ENCODE measurements at places on chromosomes 4 and X. TPM values are rescaled to one million over a fixed set of nuclear protein-coding genes. Genes with fewer than 3 reads are reported as not detected.

DNA sequence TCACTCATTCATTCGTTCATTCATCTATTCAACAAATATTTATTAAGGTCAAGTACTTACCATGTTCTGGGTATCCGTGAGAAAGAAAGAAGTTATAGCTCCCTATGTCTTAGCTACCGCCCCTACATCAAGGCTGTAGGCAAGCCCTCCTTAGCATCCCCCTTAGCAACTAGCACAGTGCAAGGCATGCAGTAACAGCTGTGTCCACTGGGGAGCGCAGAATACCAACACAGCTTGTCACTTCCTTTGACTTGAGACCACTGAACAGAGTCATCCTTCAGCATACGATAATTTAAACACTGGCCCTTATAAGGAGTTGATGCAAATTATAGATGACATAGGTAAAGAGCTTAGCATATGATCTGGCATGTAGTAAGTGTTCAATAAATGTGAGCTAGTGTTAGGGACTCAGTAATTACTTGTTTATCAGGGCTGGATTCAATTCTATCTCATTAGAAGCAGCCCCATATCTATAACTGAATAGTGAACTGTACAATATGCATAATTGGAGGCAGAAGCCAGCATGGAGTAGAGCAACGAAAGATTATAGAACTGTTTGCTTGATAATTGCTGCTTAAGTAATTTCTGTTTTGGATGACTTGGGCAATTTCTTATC, 8.7 kb downstream of the KIAA1210 start:
- no peaks in the 10 kb centered on the region for H3K27me3 ChIP-seq
- no peaks in the 10 kb centered on the region for H3K36me3 ChIP-seq
- H3K4me3 ChIP-seq = no peak overlapping the region
- no peak overlapping the region for H3K27ac ChIP-seq
- H3K4me1 ChIP-seq = no peaks in the 10 kb centered on the region

DNA sequence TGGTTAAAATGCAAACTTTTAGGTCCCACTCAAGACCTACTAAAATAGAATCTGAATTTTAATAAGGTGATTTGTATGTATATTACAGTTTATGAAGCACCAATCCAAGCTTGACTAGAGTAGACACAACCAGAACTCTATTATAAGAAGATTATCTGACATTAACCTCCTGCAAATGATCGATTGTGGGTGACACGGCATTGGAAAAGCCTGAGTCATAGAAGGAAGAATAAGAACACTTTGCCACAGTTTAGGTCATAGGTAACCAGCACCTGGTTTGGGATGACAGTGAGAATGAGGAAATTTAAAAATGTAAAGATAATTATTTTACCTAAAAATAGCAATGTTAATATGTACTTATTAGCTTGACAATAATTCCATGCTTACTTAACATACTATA, 15.2 kb downstream of the PDGFC start:
- H3K27me3 ChIP-seq = no peaks in the 10 kb centered on the region
- H3K4me3 ChIP-seq = no peak overlapping the region

MAGEA2B gene
- not detected for total RNA-seq

DNA sequence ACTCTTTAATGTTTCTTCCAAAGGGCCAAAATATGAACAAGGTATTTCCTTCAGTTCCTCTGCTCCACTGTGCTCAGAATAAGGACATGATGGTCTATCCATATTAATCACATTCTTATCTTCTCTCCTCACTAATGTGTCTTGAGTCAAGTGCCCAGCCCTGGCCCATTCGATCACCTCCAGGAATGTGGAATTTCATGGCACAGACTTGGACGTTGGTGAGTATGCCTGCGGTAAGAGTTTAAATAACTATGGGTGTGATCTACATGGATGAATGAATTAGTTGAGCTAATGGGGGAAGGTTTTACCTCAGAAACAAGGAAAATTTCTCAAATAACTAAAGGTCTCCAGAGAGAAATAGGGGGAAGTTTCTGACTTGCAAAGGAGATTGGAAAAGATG, 174.0 kb downstream of the NPFFR2 start:
- no peak overlapping the region for H3K4me3 ChIP-seq
- DNase-seq = no peak
- no peaks in the 10 kb centered on the region for H3K27me3 ChIP-seq
- H3K4me1 ChIP-seq = no peaks in the 10 kb centered on the region
- no peaks in the 10 kb centered on the region for H3K36me3 ChIP-seq

DCAF4L1 gene
- total RNA-seq = 0.14 TPM

DNA sequence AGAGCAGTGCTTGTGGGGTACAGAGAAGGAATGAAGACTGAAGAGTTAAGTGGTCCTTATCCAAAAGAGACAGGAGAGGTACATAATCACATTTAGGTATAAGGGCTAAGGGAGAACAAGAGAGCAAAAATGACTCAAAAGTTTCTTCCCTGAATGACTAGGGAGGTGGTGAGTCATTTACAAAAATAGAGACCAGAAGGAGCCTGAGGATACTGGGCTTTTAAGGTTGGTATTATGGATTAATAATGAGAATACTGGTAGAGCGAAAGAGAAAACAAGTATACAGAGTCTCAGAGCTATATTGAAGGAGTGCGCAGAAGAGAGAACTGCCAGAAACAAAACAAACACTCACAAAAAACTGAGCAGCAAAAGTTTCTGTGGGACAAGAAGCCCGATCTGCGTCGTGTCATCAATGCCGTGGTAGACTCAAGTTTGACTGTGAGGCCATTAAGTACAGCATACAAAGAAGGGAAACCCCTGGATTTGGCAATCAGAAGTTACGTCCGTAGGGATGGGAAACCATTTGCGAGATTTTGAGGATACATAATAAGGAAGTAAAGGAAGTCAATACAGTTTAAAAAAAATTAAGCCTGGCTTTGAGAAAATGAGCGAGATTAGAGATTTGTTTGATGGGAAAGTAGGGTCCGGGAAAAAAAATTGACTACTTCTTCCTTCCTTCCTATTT, 129.1 kb upstream of the STIM2 start:
- H3K36me3 ChIP-seq = no peaks in the 10 kb centered on the region
- H3K27me3 ChIP-seq = no peaks in the 10 kb centered on the region
- DNase-seq = no peak
- no peak overlapping the region for H3K4me3 ChIP-seq

DNA sequence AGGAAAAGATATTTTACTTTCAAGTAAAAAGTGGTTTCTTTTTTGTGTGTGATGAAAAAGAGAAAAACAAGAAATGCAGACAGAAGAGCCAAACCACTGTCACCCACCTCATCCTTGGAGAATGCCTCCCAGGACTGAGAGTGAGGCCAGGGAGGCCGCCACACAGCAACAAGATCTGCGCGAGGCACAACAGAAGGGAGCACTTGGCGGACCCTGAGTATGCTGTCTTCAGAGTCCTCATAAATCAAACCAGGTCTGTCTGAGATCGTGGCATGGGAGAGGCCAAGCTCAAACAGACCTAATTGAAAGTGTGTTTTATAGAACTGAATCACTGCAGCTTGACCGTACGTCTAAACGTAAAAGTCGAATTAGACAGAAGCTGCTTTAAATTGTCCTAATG, 134.3 kb upstream of the VCX2 start:
- H3K27ac ChIP-seq = no peak overlapping the region
- H3K4me3 ChIP-seq = no peak overlapping the region

DNA sequence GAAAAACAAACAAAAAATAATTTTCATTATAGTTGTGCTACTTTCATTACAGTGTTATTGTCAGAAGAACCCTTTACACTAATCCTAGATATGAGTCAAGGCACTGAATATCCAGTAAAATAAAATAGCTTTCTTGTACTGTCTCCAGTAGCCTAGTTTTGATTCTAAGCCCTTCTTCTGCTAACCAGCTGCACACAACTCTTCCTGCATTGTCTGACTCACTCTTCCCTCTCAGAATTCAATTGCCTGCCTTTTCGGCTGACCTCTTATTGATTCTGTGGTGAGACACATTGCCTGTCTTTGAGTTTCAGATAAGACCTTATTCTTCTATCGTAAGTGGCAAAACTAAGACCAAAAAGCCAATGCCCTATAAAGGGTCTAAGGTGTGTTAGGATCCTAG, 26.7 kb upstream of the PCDH18 start:
- H3K27ac ChIP-seq = no peak overlapping the region
- H3K4me1 ChIP-seq = no peaks in the 10 kb centered on the region
- no peaks in the 10 kb centered on the region for H3K27me3 ChIP-seq
- no peak for DNase-seq
- no peaks in the 10 kb centered on the region for H3K36me3 ChIP-seq

CFAP47 gene
- not detected for total RNA-seq

DNA sequence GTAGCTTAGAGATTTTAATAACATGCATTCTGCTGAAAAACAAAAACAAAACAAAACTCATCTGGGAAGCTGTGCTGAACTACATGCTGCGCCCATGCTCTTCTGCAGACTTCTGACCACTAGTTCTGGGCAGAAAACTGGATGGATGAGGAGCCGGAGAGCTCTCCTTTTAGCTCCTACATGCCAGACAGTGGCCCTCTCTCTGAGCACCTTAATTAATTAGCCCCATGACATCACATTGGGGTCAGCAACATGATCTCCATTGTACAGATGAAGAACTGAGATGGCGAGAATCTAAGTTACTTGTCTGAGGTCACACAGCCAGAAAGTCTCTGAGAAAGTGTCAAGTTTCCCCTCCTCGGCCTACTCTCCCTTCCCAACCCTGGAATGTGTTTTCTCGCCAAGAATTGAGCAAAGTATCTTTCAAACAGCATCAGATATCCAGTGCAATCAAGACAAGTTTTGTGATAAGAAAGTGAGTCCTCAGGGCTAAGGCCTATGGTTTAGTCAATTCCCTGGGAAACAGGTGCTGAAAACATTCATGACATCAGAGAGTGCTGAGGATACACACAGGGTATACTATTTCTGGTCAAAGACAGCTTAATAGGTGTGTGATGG, 21.6 kb downstream of the SCD5 start:
- no peak overlapping the region for H3K4me3 ChIP-seq
- H3K27ac ChIP-seq = no peak overlapping the region
- no peaks in the 10 kb centered on the region for H3K36me3 ChIP-seq

HSD17B13 gene
- 0.54 TPM for total RNA-seq

GRCh38 chr4:54746218-54746617, 88.5 kb downstream of the KIT start:
- no peaks in the 10 kb centered on the region for H3K27me3 ChIP-seq
- no peaks in the 10 kb centered on the region for H3K36me3 ChIP-seq
- DNase-seq = no peak
- H3K4me3 ChIP-seq = no peak overlapping the region
- no peak overlapping the region for H3K27ac ChIP-seq

- no peak for DNase-seq
- H3K4me3 ChIP-seq = no peak overlapping the region
- H3K36me3 ChIP-seq = no peaks in the 10 kb centered on the region
- peaks cover 33% of the 10 kb centered on the region for H3K4me1 ChIP-seq
- peaks cover 3% of the 10 kb centered on the region for H3K27me3 ChIP-seq
These were observed 4.4 kb downstream of the SORCS2 start for GRCh38 chr4:7196736-7197135.

DNA sequence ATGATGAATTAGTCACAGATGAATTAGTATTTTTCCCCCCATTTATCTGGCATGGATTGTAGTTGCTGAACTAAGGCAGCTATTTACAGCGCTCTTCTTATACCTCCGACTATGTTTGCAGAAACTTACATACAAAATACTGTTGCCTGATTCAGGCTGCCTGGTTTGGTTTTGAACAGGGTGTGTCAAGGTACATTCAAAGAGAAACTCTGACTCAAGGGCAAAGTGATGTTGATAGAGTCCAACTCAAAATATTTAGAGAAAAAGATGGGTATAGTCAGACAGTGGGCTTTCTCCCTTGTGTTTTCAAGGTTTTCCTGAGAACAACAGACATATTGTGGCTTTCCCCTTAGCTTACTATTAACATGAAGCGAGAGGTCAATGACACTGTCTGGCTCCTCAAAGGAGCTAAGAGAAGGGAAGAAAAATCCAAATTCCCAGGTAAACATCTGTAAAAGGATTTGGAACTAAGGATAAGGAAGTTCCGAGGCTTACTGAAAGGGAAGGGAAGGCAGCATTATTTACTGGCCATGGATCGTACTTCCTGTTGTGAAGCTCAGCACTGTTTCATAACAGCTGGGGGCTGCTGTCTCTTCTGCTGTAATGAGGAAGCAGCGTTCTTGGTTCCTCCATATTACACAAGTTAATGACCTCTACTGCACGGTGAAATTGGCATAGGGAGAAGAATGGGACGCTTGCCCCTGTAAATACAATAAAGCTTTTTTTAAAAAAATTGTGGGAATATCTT, 30.9 kb downstream of the FAM9C start:
- no peak for DNase-seq
- H3K4me3 ChIP-seq = no peak overlapping the region
- no peaks in the 10 kb centered on the region for H3K36me3 ChIP-seq

DNA sequence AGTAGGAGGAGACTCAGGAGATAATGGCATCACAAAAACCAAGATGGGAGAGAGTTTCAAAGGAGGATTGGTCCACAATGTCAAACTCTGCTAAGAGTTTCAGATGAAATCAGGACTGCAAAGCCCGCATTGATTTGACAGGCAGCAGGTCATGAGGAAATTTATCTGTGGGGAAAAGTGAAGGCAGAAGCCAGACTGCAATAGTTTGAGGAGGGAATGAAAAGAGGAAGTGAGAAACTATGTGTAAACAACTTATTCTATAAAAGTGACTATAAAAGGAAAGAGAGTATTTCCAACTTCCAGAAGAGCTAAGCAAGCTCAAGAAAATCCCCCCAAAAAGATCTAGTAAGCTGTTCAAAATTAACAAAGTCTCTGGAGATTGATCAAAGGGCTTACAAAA, 66.3 kb upstream of the DGKK start:
- H3K4me1 ChIP-seq = no peaks in the 10 kb centered on the region
- no peak for DNase-seq
- no peak overlapping the region for H3K27ac ChIP-seq
- no peak overlapping the region for H3K4me3 ChIP-seq
- no peaks in the 10 kb centered on the region for H3K36me3 ChIP-seq
- no peaks in the 10 kb centered on the region for H3K27me3 ChIP-seq

ERAS gene
- total RNA-seq = not detected

DNA sequence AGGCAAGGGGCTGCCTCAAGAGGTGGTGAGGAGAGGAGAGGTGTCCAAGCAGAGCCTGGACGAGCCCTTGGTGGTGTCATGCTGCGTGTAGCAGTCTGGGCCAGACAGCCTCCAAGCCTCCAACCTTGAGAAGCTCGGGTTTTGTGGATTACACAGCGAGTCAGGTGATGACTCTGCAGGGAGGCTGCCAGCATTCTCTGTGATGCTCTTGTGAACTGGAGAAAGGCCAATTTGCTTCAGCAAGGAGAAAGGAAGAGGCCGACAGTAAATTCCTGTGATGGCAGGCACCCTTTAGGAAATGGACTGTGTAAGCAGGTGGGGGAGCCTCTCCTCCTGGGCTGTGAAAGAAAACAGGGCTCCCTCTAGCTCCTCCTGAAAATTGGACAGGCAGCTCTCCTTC, 36.0 kb upstream of the CD99L2 start:
- H3K4me1 ChIP-seq = no peaks in the 10 kb centered on the region
- H3K27me3 ChIP-seq = no peaks in the 10 kb centered on the region
- H3K27ac ChIP-seq = no peak overlapping the region
- no peak overlapping the region for H3K4me3 ChIP-seq
- DNase-seq = no peak

DNA sequence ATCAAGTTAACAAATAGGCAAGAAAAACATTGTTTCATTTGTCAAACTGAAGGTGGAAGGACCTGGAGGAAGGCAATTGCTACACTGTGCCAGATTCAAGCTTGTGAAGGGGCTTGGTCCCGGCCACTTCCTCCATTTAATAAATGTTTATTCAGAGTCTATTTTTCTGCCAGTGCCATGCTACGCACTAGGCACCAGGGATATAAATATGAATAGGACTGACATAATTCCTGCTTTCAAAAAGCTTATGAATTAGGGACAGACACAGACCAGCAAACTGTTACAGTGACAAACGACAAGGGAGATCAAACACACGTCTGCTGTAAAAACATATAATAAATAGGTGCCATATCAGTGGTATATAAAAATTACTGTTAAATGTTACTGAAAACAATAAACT, 571 bp downstream of the TLR6 start:
- no peak overlapping the region for H3K27ac ChIP-seq
- H3K36me3 ChIP-seq = no peaks in the 10 kb centered on the region
